CD4-positive, CD25-positive, alpha-beta regulatory T cell (primary cell): ENCODE measurements at places on chromosomes 7 and 10. TPM values are rescaled to one million over a fixed set of nuclear protein-coding genes. Genes with fewer than 3 reads are reported as not detected.

PON1 gene
- polyA plus RNA-seq = not detected

COL28A1 gene
- polyA plus RNA-seq = not detected

CYP2E1 gene
- polyA plus RNA-seq = not detected

NANOS1 gene
- polyA plus RNA-seq = not detected

HSPA12A gene
- 2.1 TPM for polyA plus RNA-seq

FAM25C gene
- not detected for polyA plus RNA-seq

CCDC172 gene
- polyA plus RNA-seq = not detected

SEMA3D gene
- not detected for polyA plus RNA-seq

EPHB6 gene
- 30.4 TPM for polyA plus RNA-seq

UTF1 gene
- not detected for polyA plus RNA-seq

LFNG gene
- polyA plus RNA-seq = 3.3 TPM

LEP gene
- not detected for polyA plus RNA-seq

CLDN3 gene
- polyA plus RNA-seq = not detected

TMEM26 gene
- not detected for polyA plus RNA-seq

FAM241B gene
- polyA plus RNA-seq = 18.0 TPM

CRYGN gene
- 0.38 TPM for polyA plus RNA-seq

CDNF gene
- polyA plus RNA-seq = 0.32 TPM

CPA1 gene
- polyA plus RNA-seq = not detected

HILPDA gene
- 1.6 TPM for polyA plus RNA-seq

MINDY3 gene
- 7.2 TPM for polyA plus RNA-seq

ITGB8 gene
- not detected for polyA plus RNA-seq

CDK14 gene
- polyA plus RNA-seq = 2.3 TPM

LOXL4 gene
- polyA plus RNA-seq = not detected

TUBB8 gene
- polyA plus RNA-seq = not detected

VPS37D gene
- polyA plus RNA-seq = not detected

OR2A7 gene
- polyA plus RNA-seq = 0.28 TPM

SPDYE6 gene
- 0.16 TPM for polyA plus RNA-seq
